ENCODE measurements at places on chromosomes 7 and 10. TPM values are rescaled to one million over a fixed set of nuclear protein-coding genes. Genes with fewer than 3 reads are reported as not detected.

Gene HOXA5
- 12.1 TPM for total RNA-seq

Gene FEZF1
- not detected for total RNA-seq

- H3K27me3 ChIP-seq: no peaks in the 10 kb centered on the region
- peak; percentile 92 for DNase-seq
- H3K27ac ChIP-seq: peak within 1 kb of the TSS; percentile 93
- peaks cover 16% of the 10 kb centered on the region for H3K4me1 ChIP-seq
- H3K36me3 ChIP-seq: no peaks in the 10 kb centered on the region
Measured at GRCh38 chr10:51074238-51075028, at the start of gene PRKG1. Gene PRKG1, plus strand, starts transcription at chr10:51074487.

Gene MGAM2
- 0.71 TPM for total RNA-seq

- H3K27me3 ChIP-seq: no peaks in the 10 kb centered on the region
- peak overlapping the region; percentile 18 for H3K4me3 ChIP-seq
- peak overlapping the region; percentile 99 for H3K27ac ChIP-seq
- DNase-seq: peak; percentile 97
- no peaks in the 10 kb centered on the region for H3K36me3 ChIP-seq
- no peaks in the 10 kb centered on the region for H3K4me1 ChIP-seq
Measured at GRCh38 chr7:137992550-137993394, 9.1 kb downstream of the CREB3L2 start.

Gene TFEC
- total RNA-seq: 4.3 TPM

Gene CTAGE4
- 1.8 TPM for total RNA-seq

Gene SLC4A2
- total RNA-seq: 84.6 TPM

DNA sequence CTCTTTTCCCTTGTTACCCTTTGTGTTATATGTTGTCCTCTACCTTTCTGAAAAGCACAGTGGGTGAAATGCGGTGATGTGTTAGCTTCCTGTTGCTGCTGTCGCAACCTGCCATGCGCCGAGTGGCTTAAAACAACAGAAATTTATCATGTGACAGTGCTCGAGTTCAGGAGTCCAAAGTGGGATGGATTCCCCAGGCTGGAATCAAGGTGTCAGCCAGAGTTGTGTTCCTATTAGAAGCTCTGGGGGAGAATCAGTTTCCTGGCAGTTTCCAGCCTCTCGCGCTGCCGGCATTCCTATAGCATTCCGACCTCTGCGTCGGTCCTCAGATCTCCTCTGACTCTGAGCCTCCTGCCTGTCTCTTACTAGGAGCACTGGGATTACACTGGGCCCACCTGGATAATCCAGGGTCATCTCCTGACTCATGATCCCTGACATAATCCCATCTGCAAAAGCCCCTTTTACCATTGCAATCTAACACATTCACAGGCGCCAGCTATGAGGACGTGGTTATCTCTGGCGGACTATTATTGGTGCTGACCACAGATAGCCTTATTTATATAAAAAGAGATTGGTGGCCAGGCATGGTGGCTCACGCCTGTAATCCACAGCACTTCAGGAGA lies 207.5 kb downstream of the CUX1 start:
- H3K4me3 ChIP-seq: no peak overlapping the region
- no peaks in the 10 kb centered on the region for H3K27me3 ChIP-seq
- DNase-seq: no peak

GRCh38 chr7:49324707-49325106 lies 400.4 kb downstream of the CDC14C start:
- DNase-seq: no peak
- no peak overlapping the region for H3K27ac ChIP-seq
- no peak overlapping the region for H3K4me3 ChIP-seq
- H3K4me1 ChIP-seq: peaks cover 4% of the 10 kb centered on the region

Gene SFRP5
- total RNA-seq: 24.6 TPM

Gene TFPI2
- total RNA-seq: 0.55 TPM

- H3K27ac ChIP-seq: no peak overlapping the region
- no peak overlapping the region for H3K4me3 ChIP-seq
- no peak for DNase-seq
- peaks cover 35% of the 10 kb centered on the region for H3K4me1 ChIP-seq
- no peaks in the 10 kb centered on the region for H3K36me3 ChIP-seq
Measured at GRCh38 chr10:109992485-109992884, 15.3 kb upstream of the ADD3 start.

Gene SLC26A3
- 12.0 TPM for total RNA-seq

Gene SMKR1
- total RNA-seq: not detected

- H3K27me3 ChIP-seq: no peaks in the 10 kb centered on the region
- H3K4me3 ChIP-seq: no peak overlapping the region
- H3K4me1 ChIP-seq: no peaks in the 10 kb centered on the region
Measured at GRCh38 chr7:93530701-93531100, 43.8 kb downstream of the CALCR start.

Gene HNRNPA2B1
- 168 TPM for total RNA-seq

Gene MBL2
- not detected for total RNA-seq

Gene CLDN12
- total RNA-seq: 22.3 TPM

Gene ATRNL1
- total RNA-seq: 17.3 TPM

Gene PAX4
- not detected for total RNA-seq

Gene ADRA2A
- 2.8 TPM for total RNA-seq

GRCh38 chr10:79336276-79336675 lies 11.0 kb upstream of the PPIF start:
- DNase-seq: no peak
- no peaks in the 10 kb centered on the region for H3K36me3 ChIP-seq
- peaks cover 25% of the 10 kb centered on the region for H3K4me1 ChIP-seq
- H3K4me3 ChIP-seq: no peak overlapping the region
- peak overlapping the region; percentile 42 for H3K27ac ChIP-seq

Gene LRMDA
- total RNA-seq: 16.6 TPM

Gene ITPRID1
- total RNA-seq: not detected

DNA sequence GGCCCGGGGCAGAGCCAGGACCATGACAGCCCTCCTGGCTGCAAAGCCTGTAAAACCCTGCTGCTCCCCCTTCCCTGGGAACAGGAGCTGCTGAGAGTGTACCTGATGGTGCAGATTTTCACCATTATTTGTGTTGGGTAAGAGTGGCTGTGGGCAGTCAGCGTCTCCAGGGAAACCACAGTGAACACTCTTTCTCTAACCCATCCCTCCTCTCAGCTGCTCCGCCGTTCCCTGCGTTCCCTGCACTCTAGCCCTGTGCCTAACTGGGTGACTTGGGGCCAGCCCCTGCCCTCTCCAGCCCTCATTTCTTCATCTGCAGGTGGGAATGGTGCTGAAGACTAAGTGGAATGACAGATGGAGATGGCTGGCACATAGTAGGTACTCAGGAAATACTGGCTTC lies 75.9 kb upstream of the PCBD1 start:
- H3K4me3 ChIP-seq: no peak overlapping the region
- H3K4me1 ChIP-seq: no peaks in the 10 kb centered on the region
- no peak for DNase-seq
- H3K27me3 ChIP-seq: no peaks in the 10 kb centered on the region
- H3K36me3 ChIP-seq: no peaks in the 10 kb centered on the region

Gene TRPV6
- not detected for total RNA-seq

DNA sequence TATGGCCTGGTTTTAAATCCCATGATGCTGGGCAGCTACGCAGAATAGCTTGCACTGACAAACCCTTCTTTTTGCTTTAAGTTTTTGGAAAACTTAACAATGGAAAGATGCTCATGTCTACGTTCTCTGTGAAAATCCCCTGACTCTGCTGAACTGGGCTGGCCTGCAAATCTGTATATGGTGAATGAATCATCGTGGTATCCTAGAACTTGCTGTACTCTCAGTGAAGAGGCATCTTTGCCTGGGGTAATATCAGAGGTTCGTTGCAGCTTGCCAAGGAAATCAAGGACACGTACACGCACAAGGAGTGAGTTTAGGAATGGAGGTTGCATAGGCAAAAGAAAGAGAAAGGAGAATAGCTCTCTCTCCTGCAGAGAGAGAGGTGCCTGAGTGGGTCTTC lies 382.0 kb upstream of the ADARB2 start:
- no peak for DNase-seq
- no peaks in the 10 kb centered on the region for H3K27me3 ChIP-seq
- H3K4me1 ChIP-seq: no peaks in the 10 kb centered on the region

DNA sequence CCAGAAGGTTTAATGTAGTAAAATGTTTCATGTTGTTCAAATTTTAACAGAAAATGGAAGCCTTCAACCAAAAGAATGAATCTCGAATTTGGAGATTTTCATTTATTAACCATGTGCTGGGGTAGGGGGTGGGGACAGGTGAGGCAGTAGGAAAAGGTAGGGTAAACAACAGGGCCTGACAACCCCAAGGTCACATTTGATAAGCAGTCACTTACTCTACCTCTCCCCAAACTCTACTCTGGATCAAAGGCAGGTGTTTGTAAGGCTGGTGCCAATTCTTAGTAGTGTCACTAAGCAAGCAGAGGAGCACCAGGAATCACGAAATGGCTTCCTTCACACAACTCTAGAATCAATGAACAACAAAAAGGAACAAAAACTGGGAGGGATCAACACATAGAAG lies 138.0 kb downstream of the ZFAND4 start:
- no peak overlapping the region for H3K4me3 ChIP-seq
- no peak for DNase-seq

- H3K4me3 ChIP-seq: no peak overlapping the region
- peaks cover 9% of the 10 kb centered on the region for H3K36me3 ChIP-seq
- no peak overlapping the region for H3K27ac ChIP-seq
- no peaks in the 10 kb centered on the region for H3K4me1 ChIP-seq
- no peaks in the 10 kb centered on the region for H3K27me3 ChIP-seq
Measured at GRCh38 chr10:7810443-7810842, 7.9 kb upstream of the TAF3 start.

DNA sequence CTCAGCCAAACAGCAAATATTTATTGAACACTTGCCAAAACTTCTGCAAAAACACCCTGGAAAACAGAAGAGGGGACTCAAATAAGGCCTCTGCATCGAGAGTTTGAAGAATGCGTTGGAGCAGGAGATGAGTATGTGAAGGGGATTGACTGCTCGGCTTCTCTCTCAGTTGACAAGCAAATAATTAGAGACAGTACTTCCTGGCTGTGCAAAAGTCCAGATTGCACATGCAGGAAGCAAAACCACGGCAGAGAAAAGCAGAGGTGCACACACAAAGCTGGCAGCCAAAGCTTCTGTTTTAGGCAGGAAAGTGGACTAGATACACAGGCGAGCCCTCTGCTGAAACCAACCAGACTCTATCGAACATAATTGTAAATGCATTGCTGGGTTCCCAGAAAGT lies 343.6 kb upstream of the MGMT start:
- no peaks in the 10 kb centered on the region for H3K4me1 ChIP-seq
- DNase-seq: no peak
- no peak overlapping the region for H3K4me3 ChIP-seq
- H3K36me3 ChIP-seq: no peaks in the 10 kb centered on the region

Gene GIMAP4
- total RNA-seq: 21.4 TPM

DNA sequence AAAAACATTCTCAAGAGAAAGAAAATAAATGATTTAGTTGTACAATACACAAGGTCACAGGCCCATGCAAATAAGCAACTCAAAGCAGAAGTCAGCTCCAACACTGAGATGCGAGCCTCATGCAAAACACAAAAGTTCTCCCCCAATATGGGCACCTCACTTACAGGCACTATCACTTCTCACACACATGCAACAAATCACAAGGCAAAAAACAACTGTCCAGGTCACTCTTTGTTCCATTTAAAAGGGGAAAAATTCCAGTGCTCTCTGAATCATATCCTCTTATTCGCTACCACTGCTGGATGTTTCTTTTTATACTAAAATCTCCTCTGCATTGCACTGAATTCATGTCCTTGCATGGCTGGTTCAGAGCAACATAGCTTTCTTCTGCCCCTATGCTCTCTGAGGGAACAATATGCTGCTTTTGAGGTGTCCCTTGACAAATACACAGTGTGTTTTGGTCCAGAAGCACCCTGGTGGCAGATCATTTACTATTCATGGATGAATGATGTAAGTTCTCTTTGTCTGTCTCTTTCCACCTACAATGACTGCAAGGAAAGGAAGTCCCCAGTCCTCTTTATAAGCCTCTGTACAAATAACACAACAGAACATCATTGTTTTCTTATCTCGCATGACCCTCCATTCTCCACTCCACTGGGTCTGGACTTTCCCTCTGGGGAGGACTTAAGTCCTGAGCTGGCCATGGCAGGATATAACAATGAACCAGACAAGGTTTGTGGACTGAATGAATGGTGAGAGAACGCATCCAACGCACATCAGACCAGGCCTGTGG lies 85.4 kb upstream of the GSDME start:
- H3K4me3 ChIP-seq: no peak overlapping the region
- no peak for DNase-seq
- H3K4me1 ChIP-seq: no peaks in the 10 kb centered on the region
- no peak overlapping the region for H3K27ac ChIP-seq

DNA sequence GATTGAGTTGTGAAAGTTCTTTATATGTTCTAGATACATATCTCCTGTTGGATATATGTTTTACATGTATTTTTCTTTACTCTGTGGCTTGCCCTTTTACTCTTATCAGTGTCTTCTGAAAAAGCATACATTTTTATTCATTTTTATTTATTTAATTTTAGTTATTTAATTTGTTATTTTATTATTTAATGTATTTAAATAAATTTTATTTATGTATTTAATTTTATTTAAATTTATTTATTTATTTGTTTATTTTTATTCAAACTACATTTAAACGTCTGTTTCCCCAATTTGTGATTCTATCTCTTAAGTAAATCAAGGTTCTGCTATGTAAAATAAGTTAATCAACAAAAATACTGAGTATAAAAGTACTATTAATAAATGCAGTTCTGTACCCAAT lies 279.1 kb upstream of the AKR1E2 start:
- no peaks in the 10 kb centered on the region for H3K27me3 ChIP-seq
- H3K4me1 ChIP-seq: peaks cover 16% of the 10 kb centered on the region
- H3K4me3 ChIP-seq: no peak overlapping the region
- no peak for DNase-seq
- H3K36me3 ChIP-seq: no peaks in the 10 kb centered on the region
- H3K27ac ChIP-seq: no peak overlapping the region

DNA sequence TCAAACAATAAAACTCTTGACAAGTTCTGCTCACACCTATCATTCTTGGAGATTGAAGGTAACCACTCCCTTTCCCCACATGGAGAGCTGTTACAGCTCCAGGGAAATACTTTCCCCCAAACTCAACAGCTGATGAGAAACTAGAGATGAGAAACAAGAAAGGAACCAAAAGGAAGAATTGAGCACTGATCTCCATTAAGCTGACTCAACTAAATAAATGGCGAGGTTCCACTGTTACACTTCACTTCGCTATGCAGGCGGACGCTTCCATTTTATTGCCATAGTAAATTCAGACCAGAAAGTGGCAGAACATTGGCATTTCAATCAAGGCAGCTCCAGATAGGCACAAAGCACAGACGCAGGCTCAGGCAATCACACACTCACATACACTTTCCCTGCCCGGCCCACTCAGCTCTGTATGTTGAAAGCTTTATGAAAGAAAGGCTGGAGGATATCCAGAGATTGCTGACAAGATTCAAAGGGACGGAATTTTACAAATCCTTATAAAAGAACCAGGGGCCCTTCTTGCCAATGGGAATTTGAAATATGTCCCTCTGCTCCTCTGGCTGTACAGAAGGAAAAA lies 11.5 kb upstream of the YAE1 start:
- no peak for DNase-seq
- H3K4me3 ChIP-seq: no peak overlapping the region
- H3K4me1 ChIP-seq: no peaks in the 10 kb centered on the region
- H3K27me3 ChIP-seq: no peaks in the 10 kb centered on the region

DNA sequence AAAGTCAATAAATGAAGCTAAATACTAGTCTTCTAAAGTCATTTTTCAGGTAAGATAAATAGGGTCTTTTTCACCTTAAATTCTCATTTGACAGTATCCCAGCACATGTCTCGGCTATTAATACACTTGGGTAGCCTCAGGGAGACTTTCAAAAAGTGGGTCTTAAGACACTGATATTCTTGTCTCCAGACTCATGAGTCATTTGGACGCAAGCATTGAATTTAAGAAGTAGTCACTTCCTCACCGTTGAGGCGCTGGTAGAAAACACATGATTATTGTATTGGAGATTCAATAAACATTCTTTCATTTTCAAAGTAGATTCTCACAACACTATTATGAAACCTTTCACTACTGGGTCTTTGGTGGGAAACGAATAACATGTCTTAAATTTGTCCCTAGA lies 108.9 kb upstream of the SP8 start:
- no peaks in the 10 kb centered on the region for H3K27me3 ChIP-seq
- H3K27ac ChIP-seq: no peak overlapping the region
